ENCODE measurements at places on chromosomes 7 and 10.
A peak's percentile ranks its signal among the peaks of the same experiment; 100 is the strongest.

- no peak for DNase-seq
Measured at GRCh38 chr7:29965030-29965429, 24.6 kb downstream of the SCRN1 start.

GRCh38 chr10:95309958-95310357 lies 19.2 kb upstream of the PDLIM1 start:
- DNase-seq, result no peak

- DNase-seq, result peak; percentile 64
Measured at GRCh38 chr10:29522061-29522855, 112.5 kb downstream of the SVIL start.

DNA sequence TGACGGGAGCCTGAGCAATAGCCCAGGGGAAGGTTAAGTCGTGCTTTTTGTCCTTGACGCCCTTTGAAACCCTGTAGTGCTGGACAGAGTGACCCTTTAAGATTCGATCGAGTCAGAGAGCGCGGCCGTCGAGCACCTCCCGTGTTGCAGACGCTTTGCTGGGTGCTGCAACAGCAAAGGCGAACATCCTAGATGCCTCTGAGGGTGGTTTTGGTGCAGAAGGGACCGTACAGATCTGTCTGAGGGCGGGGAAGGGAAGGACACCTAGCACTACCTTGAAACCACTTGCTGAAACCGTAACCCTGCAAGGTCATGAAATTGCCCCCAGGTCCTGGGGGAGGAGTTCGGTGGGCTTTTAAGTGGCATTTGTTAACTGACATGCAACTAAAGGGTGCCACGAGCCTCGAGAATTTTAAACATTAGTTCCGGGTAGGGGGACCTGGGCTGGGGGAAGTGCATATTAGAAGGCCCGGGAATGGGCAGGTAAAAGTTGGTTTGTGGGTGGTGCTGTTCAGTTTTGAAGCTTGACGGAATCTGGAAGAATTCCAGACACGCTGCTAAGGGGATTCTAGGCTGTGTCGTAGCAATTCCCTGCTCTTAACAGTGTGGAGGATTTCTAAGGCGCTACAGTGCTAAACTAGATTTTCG lies 786 bp downstream of the ATP5F1C start:
- DNase-seq, result peak; percentile 69

DNA sequence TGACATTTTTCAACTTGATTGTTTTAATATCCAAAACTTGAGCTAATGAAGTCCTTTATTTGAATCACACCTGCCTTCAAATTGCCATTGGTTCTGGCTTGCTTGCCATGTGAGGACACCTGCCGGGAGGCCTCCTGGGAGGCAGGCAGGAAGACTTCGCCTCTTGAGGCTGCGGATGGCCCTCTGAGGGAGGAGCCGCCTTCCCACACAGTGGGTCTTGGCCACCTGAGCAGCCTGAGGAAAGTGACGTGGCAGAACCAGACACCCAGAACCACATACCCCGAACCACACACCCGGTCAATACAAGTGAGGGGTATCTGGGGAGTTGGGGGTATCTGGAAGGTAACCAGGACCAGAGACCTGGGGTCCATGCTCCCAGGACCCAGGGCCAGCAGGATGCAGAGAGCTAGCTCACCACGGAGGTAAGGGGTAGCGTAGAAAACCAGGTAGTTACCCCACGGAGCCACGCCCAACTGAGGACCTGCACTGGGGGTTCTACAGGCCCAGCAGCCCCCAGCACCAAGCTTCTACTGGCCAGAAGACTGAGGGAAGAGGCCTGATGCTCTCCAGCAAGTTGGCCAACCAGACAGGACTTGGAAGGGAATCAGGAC lies 300.5 kb downstream of the TCERG1L start:
- DNase-seq, result no peak

DNA sequence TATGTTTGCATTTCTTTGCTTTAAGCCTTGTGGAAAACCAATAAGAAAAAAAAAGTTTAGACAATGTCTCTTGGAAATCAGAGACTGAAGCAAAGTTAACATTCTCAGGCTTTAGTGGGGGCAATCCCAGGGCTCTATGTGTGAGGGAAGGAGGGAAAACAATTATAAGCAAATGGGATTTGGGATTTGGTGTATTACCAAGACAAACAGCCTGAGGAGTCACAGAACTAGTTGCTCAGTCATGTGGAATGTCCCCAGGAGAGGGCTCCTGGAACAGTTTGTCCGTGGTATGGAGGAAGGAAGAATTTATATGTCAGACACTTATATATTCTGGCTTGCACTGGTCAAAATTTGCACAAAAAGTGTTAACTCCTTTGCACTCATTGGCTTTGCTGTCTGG lies 562.9 kb upstream of the TPK1 start:
- peak; percentile 17 for DNase-seq

- peak; percentile 94 for DNase-seq
Measured at GRCh38 chr7:34060196-34060947, 155.0 kb downstream of the BMPER start.

DNA sequence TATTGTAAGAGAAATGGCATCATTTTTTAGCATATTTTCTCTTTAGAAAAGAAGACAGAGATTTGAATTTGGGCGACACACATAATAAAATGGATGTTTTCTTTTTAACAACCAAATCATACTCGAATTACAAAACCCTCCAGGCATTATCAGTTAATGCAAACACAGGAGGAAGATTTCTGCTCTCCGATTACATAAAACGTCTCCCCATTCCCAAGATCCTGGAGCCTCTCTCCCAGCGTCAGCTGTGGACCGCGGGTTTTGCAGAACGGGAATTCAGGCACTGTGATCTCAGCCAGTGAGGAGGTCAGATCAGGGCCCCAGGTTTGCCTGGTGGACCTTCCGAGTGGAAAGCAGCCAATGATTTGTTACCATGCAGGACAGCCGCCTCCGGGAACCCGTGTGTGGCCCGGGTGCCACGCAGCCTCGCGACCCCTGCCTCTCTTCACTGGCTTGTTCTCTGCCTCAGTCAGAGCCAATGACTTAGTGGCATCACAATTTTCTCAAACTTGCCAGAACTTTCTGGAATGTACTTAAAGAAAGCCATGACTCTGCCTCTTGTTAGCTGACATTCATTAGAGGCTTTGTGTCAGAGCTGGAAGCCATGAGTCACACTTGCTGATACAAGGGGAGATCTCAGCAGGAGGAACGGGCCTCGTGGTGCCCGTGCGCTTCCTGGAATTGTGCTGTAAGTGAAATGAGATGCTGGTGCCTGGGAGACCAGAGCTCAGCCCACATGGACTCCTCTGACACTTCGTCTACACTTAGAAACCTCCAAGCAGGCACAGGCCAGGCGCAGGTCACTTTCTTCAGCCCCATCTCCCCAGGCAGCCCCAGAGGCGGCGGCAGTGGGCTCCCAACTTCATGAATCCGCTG lies 246.1 kb downstream of the KLF6 start:
- peak; percentile 64 for DNase-seq

- DNase-seq, result no peak
Measured at GRCh38 chr10:132988988-132989387, 46.6 kb upstream of the CFAP46 start.

- no peak for DNase-seq
Measured at GRCh38 chr10:82206831-82207230, 331.8 kb downstream of the NRG3 start.

GRCh38 chr10:89425000-89425399 lies 10.6 kb downstream of the IFIT5 start:
- no peak for DNase-seq

GRCh38 chr10:100725071-100725471 lies 20.3 kb upstream of the PAX2 start:
- DNase-seq, result no peak

DNA sequence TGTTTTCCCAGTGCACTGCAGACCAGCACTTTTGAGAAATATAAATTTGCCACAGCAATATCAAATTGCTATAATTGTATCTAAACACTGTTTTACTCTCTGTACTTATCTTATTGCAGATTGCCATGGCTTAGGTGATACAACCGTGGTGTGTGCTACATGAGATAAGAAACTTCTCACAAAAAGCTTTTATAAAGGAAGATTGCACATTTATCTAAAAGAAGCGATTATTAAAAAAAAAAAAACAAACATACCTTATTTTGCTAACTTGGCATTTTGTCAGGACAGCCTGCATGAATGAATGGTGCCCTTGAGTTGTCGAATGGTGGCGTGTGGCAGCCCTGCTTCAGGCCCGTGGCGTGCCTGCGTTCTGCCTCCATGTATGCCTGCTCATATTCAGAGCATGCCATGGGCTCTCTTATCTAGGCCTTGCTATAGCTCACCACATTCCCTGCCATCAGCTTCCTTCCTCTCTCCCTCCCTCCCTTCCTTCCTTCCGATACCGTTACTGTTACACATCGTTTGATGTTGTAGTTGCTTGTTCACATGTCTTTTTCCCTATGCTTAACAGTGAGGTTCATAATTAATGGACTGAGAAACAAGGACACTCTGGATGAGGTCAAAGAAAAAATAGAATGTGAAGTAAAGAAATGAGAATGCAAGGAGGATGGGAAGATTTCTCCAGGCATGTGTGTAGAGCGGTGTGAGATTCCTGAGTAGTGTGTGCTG lies 34.9 kb downstream of the PRKAR2B start:
- DNase-seq, result no peak

- no peak for DNase-seq
Measured at GRCh38 chr10:131755200-131755599, 145.6 kb upstream of the PPP2R2D start.

DNA sequence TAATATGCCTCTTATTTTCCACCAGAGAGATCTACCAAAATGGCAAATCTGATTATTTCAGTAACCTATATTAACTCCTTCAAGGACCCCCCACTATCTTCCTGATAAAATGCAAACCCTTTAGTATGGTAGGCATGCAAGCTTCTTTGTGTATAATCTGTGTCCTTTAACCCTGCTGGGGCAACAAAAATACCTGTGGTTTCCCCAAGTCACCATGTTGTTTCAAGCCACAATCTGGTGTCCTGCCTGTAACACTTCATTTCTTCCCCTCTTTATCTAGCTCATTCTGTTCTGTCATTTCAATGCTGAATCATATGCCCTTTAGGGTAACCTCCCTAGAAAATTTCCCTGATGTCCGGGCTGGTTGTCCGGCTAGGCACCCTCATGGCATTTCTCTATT lies 5.3 kb downstream of the CALCR start:
- DNase-seq, result no peak

GRCh38 chr10:6863381-6863780 lies 283.3 kb upstream of the PRKCQ start:
- DNase-seq, result no peak

GRCh38 chr10:46314071-46314470 lies 27.3 kb downstream of the ANTXRL start:
- DNase-seq, result no peak

GRCh38 chr10:99466632-99467223 lies 36.3 kb upstream of the GOT1 start:
- DNase-seq, result peak; percentile 57

DNA sequence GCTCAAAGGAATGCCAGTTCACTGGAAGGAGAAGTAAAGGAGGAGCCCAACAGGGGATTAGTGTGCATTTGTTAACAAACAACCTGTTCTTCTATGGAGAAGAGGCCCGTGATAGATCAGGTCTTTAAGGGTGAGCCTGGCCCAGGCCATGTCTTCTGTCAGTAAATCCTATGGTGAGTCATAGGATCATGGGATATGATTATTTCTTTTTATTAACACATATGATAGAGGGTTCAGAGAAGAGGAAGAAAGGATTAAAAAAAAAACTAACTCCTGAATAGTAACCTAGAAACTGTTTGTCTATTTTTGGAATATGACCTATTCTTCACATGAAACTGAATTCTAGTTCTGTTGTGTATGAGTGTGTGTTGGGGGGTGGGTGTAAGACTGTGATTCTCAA lies 70.4 kb downstream of the GPR158 start:
- no peak for DNase-seq

GRCh38 chr10:117364110-117364960 lies 10.9 kb downstream of the PDZD8 start:
- no peak for DNase-seq

DNA sequence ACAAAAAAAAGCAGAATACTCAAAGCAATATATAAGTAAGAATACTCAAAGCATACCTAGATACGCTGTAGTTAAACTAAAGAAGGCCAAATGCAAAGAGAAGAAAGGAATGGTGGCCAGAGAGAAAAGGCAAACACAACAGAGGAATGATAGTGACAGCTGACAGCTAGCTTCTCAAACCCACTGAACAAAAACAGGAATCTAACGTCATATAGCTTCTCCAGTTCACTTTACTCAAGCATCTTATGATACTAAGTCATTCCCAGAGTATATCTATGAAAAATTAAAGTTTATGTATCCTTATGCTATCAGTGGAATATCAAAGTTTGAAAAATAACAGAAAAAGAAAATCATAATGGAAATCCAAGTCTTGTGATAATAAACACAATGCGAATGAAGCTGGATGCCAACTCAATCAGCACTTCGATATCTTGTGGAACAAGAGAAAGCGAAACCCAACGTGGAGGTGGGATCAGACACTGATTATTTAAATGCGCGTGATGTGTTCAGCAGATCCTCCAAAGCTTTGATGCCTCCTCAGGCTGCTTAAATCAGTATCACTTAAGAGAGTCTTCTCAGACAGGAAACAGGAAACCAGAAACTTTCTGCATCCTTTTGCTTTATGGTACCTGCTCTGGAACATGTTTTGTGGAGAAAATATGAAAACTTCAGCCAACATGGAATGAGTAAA lies 102.8 kb downstream of the PIP4K2A start:
- no peak for DNase-seq

GRCh38 chr7:66609176-66609575 lies 19.5 kb upstream of the KCTD7 start:
- peak; percentile 27 for DNase-seq

DNA sequence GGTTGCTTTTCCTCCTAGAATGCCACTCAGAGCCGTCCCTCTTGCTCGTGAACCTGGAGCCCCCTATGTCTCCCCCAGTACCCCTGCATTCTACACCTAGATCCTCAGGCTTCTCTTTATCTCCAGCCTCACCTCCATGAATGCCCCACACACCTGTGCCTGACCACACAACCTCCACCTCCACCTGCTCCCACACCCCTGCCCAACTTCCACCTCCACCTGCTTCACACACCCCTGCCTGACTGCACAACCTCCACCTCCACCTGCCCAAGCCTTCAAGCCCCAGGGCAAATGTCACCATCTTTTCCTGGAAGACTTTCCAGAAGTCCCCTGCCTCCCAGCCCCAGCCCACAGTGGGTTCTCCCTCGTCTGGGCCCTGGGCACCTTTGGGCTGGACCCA lies 6.9 kb upstream of the LFNG start:
- no peak for DNase-seq

GRCh38 chr7:151648429-151648828 lies 128.7 kb upstream of the RHEB start:
- DNase-seq, result no peak

GRCh38 chr10:86213148-86213547 lies 153.4 kb downstream of the GRID1 start:
- no peak for DNase-seq

DNA sequence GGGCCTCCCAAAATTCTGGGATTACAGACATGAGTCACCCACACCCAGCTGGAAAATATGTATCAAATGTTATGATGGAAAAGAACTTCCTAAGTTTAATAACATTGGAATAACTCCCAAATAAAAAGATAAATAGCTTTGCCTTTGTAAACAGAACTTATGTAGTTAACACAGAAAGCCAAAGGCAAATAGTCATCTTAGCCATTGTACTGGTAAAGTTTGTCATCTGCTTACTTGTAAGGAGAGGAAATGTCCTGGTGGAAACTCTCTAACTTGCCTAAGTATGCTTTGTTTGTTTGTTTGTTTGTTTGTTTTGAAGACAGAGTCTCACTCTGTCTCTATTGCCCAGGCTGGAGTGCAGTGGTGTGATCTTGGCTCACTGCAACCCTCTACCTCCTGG lies 23.8 kb upstream of the TPST1 start:
- DNase-seq, result no peak

- no peak for DNase-seq
Measured at GRCh38 chr10:86450806-86451603, 70.6 kb downstream of the WAPL start.
